ENCODE measurements at places on chromosomes 12 and 14.
A peak's percentile ranks its signal among the peaks of the same experiment; 100 is the strongest.

GRCh38 chr12:64293654-64294364 is 71.7 kb upstream of the KICS2 start:
- DNase-seq: no peak

- no peak for DNase-seq
Measured at GRCh38 chr12:26721800-26722199, 111.2 kb downstream of the ITPR2 start.

DNA sequence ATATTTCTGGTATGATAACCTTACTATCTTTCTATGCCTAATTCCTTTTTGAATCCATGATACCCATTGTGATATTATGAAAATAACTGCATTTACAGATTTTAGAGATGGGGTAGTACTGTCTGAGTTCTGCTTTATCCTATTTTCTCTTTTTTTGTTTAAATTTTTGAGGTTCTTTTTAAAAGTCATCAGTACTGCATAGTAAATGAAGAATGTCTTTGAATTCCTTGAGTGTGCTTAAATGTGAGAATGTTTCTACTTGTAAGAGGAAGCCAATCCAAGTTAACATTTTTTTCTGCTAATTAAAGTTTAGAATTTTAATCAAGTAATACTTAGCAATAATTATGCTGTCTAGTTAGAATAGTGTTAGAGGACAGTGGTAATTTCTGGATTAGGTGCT is 474.6 kb downstream of the PCNX1 start:
- no peak for DNase-seq

DNA sequence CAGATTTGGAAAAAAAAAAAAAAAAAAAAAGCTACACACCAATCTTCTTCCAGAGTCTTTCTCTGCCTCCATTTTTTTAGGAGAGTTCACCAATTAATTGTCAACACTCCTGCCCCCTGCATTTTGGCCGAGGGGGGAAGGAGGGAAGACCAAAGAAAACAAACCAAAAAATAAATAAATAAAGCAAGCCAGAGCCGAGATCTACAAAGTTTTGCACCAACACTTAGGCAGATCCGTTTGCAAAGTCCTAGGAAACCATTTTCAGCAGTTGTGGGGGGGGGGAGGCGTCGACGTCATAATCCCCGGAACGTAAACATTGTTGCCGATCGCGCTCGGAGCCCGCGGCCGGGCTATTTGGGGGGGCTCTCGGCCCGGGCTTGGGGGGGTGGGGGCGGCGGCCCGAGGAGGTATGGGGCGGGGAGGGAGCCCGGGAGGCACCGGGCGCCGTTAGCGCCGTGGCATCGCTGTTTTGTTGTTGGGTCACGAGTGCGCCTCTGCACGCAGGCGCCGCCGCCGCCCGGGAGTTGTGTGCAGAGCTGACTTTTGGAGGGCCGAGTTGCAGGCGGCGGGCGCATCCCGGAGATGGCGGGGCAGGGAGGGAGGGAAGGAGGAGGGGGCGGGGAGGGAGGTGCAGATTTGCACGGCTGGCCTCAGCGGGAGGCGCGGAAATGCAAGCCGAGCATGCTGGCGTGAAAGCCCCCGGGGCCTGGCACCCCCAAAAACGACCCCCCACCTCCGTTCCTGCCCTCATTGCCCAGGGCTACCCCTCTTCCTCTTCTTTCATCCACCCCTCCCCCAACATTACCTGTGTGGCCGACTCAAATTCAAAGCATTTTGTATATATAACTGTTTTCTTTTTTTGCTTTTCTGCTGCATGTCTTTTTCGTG is 598 bp downstream of the KDM2B start:
- DNase-seq: peak; percentile 55

DNA sequence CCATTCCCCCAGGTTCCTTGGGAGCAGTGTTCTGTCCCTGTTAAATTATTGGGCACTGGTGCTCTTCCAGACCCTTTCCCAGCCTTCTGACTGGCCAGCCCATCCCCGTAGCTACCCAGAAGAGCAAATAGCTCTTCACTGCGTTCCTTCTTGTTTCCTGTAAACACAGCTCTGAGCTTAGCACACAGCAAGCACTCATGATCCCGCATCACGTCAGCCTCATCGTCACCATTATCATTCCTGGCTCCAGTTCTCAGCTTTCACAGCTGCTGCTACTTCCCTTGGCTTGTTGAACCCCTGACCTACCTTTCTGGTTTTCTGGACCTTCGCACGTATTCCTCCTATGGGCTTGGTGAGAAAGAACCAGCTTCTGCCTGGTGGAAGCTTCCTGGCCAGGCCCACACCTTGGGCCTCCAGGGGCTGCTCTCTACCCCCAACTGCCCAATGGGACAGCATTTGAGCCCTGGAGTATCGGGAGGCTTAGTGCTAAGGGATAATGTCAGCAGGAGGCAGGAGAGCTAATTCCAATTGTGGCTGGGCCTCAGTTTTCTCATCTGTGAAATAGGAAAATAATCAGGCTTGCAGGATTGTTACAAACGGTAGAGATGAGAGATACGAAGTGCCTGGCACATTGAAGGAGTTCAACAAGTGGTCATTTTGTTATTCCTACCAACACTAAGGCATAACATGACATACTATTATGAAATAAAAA is 22.6 kb upstream of the PAPOLA start:
- DNase-seq: no peak

GRCh38 chr14:84404246-84404645 is 1125.7 kb upstream of the FLRT2 start:
- DNase-seq: no peak

DNA sequence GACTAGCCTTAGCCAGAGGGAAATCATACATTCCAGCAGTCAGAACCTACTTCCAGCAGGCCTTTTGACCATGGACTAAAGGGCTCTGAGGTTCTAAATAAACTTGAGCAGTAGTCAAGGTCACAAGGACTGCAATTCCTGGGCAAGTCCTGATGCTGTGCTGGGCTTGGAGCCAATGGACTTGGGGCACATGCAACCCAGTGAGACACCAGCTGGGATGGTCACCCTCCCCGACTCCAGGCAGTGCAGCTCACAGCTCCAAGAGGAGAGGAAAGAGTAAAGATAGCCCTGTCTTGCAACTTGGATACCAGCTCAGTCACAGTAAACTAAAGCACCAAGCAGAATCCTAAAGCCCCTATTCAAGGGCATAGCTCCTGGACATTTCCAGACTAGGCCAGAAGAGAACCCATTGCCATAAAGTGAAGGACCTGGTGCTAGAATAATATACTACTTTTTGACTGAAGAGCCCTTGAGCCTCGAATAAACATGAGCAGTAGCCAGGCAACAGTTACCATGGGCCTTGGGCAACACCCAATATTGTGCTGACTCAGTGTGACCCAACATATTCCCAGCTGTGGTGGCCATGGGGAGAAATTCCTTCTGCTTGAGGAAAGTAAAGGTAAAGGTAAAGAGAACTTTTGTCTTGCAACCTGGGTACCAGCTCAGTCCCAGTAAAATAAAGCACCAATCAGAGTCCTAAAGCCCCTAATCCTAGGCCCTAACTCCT is 226.2 kb upstream of the CLEC14A start:
- peak; percentile 71 for DNase-seq

- DNase-seq: peak; percentile 100
Measured at GRCh38 chr12:6336079-6336888, 5.6 kb downstream of the TNFRSF1A start.

GRCh38 chr14:54637270-54638134 is 70.6 kb downstream of the SAMD4A start:
- peak; percentile 64 for DNase-seq

GRCh38 chr12:64181430-64182291 is 40.4 kb downstream of the KICS2 start:
- DNase-seq: peak; percentile 99

DNA sequence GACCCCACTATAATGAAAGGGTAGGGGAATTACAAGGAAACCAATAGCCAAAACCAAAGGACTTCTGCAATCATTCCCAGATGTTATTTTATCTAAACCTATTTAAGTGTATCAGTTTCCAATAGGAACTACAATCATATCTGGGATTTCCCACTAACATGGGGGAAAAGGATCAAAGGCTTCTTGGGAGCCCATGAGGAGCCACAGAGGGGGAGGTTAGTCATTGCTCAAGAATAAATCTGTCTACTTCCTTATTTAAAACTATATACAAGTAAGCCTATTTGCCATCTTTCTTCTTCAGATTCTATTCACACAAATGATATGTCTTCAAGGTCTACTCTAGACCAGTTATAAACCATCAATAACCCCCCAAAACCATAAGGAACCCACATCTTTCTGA is 33.1 kb downstream of the FGD6 start:
- DNase-seq: no peak

DNA sequence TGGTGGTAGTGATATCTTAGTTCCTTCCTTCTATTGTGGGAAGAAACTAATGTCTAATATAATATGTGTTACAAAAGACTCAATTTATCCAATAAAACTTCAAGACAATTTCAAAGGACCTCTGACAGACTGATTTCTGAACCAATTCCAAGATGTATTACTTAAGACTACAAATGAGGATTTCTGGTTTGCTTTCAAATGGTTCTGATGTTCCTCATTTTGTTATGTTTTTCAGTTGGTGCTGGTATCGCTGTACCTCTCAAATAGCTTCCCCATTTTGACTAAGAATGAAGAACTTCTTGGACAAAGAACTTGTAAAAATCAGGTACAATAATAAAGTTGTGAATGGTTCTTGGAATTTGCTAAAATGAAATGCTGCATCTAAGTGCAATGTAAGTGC is 19.4 kb upstream of the MBIP start:
- DNase-seq: no peak

GRCh38 chr12:43306066-43306465 is 245.9 kb downstream of the ADAMTS20 start:
- DNase-seq: peak; percentile 99

DNA sequence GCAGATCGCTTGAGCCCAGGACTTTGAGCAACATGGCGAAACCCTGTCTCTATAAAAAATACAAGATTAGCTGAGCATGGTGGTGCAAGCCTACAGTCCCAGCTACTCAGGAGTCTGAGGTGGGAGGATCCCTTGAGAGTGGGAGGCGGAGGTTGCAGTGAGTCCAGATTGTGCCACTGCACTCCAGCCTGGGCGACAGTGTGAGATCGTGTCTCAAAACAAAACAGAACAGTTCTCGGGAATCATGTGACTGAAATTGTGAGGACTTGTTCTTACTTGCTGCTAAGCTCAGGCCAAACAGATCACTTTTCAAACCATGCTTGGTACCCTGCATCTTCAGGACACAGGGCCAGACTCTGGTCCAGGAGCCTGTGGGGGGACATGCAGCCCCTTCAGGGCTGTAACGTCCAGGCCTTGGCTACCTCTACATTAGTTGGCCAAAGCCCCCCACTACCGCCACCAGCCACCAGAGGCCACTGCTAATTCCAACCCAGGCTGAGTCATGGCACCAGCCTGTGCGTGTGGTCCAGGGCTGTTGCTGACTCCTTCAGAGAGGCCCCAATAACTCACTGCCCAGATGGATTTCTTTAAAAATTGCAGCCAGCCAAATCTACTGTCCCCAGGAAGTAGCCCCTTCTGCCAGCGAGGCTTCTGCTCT is 33.4 kb upstream of the SYNDIG1L start:
- peak; percentile 75 for DNase-seq

GRCh38 chr12:124493809-124494750 is 73.3 kb downstream of the NCOR2 start:
- no peak for DNase-seq

DNA sequence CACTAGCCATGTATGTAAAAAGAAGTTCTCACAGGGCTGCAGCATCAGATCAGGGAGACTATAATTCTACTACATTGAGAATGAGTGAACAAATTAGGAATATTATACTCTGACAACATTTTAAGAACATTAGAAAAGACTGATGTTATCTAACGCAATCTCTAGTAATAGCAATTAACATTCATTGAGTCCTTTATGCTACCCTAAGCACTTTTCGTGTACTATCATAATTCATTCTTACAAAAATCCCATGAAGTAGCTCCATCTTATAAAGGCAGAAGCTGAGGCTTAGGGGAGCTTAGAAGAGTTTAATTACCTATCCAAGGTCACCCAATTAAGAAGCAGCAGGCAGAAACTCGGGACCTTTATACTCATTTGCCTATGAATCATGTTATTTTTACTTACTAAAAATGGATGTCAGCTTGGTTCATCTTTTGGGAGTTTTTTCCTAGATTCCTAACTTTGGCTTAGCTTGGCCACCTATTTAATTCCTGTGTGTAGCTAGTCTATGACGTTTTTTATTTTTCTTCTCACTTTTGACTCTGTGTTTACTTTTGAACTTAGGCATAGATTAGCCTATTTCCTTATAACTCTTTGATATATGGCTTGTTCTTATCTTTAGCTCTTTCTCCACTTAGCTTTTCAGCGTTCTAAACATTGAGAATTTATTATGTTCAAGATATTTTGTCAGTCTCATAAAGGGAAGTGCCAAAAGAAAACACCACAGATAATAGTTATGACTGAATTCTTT is 333.5 kb upstream of the DCN start:
- no peak for DNase-seq

- DNase-seq: no peak
Measured at GRCh38 chr14:85573406-85573805, 43.5 kb downstream of the FLRT2 start.

GRCh38 chr12:119695034-119695433 is 27.1 kb downstream of the PRKAB1 start:
- no peak for DNase-seq
